ENCODE measurements at places on chromosomes 16 and 17.

DNA sequence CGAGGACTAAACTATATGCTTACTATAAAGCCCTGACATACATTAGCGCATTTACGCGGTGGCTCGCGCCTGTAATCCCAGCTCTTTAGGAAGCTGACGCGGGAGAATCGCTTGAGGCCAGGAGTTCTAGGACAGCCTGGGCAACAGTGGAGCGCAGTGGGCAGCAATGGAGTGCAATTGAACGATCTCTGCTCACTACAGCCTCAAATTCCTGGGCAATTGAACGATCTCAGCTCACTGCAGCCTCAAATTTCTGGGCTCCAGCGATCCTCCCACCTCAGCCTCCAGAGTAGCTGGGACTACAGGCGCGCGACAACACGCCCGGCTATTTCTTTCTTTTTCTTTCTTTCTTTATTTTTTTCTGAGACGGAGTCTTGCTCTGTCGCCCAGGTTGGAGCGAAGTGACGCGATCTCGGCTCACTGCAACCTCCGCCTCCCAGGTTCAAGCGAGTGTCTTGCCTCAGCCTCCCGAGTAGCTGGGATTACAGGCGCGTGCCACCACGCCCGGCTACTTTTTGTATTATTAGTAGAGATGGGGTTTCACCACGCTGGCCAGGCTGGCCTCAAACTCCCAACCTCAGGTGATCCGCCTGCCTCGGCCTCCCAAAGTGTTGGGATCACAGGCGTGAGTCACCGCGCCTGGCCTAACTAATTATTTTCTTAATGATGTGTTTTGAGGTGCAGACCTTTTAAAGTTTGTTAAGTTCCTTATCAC lies 506 bp upstream of the COG7 start:
- no peak for DNase-seq

DNA sequence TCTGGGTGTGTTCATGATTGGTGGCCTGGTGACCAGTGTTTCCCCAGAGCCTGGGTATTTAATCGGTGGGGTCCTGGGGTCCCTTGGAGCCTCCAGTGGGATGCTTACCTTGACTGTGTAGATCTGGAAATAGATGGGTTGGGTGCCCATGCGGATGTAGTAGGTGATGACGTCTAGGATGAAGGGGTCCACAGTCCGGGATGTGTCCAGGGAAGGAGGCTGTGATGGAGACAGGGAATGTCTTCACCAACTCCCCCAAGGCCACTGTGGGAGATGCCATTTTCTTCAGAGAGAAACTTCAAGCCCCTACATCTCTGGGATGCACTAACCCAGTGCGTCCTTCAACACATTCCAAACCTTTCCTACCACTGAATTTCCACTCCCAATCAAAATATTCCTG lies 24.1 kb upstream of the MFSD6L start:
- no peak for DNase-seq

DNA sequence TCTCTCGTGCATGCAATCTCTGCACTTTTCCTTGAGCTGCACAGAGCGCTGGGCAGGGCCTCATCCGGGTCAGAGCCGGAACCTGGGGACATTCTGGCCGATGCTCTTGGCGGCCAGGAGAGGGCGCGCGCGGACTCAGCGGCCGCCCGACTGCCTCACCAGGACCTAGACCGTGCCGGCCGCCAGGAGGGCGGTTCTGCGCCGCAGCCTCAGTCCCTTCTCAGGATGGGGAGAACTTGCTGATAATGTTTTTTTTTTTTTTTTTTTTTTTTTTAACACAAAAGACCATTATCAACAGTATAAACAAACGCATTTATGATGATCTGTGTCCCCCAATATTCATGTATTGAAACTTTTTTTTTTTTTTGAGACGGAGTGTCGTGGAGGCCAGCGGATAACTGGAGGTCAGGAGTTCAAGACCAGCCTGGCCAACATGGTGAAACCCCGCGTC lies 8.1 kb upstream of the FLYWCH2 start:
- DNase-seq = peak; percentile 72

DNA sequence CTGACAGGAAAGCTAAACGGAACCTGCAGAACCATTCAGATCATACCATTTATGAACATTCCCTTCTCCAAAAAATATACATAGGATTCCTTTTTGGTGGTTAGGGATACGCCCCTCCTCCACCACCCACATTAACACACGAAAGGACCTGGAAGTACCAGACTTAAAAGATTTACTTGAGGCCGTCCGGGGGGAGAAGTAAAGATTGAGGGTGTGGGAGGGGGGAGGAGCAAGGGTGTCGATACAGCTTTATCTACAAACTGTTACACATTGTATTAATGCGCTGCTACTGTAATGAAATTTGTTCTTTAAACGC lies 537 bp downstream of the PALB2 start:
- DNase-seq = peak; percentile 1

DNA sequence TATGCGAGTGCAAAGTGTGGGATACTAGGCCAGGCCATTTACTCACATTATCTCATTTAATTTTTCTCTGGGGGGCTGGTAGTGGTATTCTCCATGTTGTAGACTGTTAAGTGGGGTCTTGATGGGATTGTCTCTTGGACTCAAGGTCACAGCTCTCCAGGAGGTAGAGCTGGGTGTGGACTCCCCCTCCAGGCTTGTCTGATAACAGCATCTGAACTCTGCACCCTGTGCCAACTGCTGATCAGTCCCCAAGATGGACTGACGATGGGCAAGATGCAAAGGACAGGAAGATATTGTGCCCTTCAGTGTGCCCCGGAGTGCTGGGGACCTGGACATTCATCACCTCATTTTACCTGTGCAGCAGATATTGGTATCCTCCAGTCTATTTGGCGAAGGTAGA lies 147.8 kb downstream of the MSI2 start:
- DNase-seq = no peak

DNA sequence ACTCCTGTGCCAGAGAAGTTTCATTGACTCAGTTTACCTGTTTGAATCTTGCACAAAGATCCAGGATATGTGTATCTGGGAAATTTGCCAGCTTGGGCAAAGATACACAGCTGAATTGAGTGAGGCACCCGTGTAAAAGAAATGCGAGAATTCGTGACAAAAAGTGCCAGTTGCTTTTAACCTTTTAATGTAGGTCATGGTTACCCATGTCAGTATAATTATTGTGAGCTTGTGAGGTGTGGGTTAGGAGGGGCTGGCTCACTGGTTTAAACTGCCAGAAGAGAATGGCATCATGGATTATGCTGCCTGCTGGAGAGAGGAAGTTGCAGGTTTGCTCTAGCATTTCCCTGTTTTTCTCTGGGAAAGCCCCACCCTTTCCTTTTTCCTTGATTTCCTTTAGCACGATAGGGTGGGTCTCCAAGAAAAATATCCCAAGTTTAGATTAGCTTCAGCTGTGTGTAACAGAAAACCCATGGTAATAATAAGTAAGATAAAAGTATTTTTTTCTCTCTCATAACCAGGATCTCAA lies 24.8 kb upstream of the NDRG4 start:
- no peak for DNase-seq

- DNase-seq = no peak
These were observed 19.9 kb downstream of the ERAL1 start for GRCh38 chr17:28874750-28875149.

- peak; percentile 94 for DNase-seq
These were observed at the start of gene SOX9 for GRCh38 chr17:72120642-72121163. Gene SOX9 (plus strand): TSS chr17:72121020. CDS start chr17:72121392, 372 bp downstream.

DNA sequence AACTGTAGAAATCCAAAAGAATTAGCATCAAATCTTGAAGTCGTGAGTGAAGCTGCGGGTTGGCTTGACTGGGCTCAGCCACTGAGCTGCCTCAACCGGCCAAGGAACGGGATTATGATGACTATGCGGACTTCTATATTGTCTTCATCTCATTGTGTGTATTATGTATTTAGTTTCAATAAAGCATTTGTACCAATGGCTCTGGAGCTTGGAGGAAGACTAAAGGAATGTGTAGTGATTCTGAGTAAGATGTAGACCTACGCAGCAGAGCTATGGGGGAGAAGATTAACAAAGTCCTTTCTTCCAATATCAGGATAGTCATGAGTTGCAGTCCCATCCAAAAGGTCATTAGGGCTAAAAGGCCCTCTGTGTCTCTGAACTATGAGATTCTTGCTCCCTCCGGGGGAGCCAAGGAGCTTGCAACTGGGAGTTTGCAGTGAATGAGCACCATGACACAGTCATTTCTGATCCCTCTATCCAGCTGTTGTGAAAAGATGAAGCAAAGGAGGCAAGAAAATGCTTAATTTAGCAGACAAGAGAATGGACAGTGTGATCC lies 8.3 kb downstream of the EME1 start:
- no peak for DNase-seq

GRCh38 chr16:49698931-49699840 lies 156.7 kb downstream of the ZNF423 start:
- DNase-seq = no peak

GRCh38 chr16:81649561-81650184 lies 129.4 kb upstream of the PLCG2 start:
- DNase-seq = peak; percentile 32

DNA sequence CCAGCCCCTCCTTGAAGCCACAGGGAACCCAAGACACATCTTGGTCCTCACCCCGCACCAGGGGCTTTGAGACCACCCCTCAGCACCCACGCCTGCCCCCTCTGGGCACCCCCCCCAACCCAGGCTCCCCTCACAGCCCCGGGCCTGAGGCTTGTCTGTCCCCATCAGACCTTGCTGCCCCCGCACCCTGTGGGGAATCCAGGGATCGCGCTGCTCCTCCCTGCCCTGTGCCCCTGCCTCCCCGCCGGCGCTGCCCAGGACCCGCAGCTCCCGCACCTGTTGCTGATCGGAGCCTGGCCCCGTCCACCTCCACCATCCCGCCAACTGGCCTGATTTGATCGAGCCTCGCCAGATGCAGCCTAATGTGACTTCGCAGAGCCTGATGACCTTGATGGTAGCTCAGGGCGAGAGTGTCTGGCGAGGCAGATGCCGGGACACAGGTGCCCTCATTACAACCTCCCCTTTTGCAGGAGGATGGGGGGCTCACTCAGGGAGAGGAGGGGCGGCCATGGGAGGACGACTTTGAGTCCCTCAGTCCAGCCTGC lies 29.0 kb downstream of the SLC25A10 start:
- DNase-seq = no peak

GRCh38 chr17:79728908-79729471 lies 1.8 kb upstream of the ENPP7 start:
- no peak for DNase-seq

DNA sequence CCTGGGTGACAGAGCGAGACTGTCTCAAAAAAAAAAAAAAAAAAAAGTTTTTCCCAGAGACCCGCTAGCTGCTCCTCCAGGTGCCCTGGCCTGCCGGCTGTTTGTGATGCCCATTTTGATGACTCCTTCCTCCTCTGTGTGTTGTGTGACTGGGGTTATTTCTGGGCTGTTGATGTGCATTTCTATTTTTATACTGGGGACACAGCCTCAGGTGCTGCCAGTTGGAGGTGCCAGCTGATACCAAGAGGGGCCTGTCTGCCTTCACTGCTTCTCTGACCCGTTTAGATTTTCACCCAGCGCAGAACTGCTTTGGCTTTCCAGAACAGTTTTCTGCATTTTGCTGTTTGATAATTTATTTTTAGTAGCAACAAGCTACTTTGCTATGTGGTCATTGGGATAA lies 6.7 kb downstream of the PLA2G15 start:
- DNase-seq = no peak
